Muscle of back (tissue), 13 donors: ENCODE measurements at places on chromosomes 2 and 18. TPM values are rescaled to one million over a fixed set of nuclear protein-coding genes. Genes with fewer than 3 reads are reported as not detected.

Gene IL1RL1
- 0.90 TPM for polyA plus RNA-seq

Gene SKOR2
- polyA plus RNA-seq = not detected

Gene CXCR2
- not detected for polyA plus RNA-seq

Gene PSMA8
- polyA plus RNA-seq = not detected

Gene PNPT1
- polyA plus RNA-seq = 21.4 TPM

DNA sequence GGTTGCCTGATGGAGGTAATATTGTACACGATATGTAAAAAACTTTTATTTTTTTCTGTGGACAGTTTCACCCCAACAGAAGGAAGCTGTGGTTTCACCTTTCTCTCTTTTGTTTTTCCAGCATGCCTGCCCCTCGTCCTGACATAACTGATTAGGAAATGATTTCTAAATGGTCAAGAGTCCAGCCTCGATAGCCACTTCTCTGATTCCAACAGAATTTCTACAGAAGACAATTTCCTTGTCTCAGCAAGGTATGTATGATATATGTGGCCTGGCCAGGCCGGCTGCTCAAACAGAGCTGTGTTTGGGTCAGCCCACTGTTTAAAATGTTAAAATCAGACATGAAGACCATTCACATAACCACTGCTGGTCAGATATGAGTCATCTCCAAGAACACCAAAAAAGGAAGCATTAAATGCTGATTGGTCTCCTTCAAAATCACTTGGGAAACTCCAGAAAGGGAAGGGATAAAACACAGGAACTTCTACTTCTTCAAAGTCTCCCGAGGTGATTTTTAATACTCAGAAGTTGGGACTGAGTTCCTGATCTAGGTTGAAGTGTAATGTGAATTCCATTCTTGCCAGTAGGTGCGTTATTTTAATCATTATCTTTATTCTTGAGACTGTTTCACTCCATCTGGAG lies 22.3 kb downstream of the ATP8B1 start:
- no peak for DNase-seq

GRCh38 chr2:46230115-46230571 lies 67.1 kb upstream of the EPAS1 start:
- DNase-seq = no peak

DNA sequence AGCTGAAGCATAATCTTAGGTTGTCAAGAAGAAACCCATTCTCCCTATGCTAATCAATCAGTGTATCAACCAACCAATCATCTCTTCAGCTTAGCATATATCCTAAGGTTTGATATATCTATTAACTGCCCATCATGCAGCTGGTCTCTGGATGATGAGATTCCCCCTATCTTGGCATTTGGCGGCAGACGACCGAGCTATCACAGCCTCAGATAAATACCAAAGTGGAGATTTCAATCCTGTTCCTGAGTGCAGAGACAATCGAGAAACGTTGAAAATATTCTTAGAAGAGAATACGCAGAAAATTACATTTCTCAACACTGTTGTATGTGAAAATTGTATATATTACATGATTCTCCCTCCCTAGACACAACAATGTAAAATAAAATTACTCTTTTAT lies 259.0 kb upstream of the SIX3 start:
- DNase-seq = no peak

DNA sequence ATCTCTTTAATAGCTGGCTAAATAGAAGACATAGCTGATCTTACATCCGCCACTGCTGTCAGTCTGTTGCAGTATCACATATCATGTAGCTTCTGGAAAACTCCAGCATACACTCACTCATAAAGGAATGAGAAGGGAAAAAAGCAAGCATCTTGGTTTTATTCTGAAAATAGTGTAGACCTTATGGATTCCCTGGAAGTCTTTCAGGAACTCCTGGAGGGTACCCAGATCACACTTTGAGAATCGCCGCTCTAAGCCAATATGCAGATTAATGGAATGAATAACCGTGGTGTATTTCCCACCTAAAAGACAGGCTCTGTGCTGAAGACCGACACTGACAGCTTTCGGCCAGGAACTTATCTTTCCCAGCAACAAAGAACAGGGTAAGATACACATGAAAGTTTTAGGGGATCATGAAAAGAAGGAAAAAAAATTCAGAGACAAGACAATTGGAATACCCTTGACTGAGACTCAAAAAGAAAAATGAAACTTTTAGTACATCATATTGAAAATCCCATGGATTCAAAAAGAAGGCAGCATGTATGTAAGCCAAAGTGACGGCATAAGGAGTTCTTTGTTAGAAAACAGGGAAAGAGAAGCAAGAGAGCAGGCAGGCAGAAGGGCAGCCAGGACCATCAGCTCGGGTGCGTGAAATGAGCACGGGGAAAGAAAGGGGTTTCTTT lies 56.4 kb upstream of the SEC11C start:
- no peak for DNase-seq

- DNase-seq = no peak
Observed at GRCh38 chr2:203835420-203835819, 32.2 kb upstream of the CTLA4 start.

DNA sequence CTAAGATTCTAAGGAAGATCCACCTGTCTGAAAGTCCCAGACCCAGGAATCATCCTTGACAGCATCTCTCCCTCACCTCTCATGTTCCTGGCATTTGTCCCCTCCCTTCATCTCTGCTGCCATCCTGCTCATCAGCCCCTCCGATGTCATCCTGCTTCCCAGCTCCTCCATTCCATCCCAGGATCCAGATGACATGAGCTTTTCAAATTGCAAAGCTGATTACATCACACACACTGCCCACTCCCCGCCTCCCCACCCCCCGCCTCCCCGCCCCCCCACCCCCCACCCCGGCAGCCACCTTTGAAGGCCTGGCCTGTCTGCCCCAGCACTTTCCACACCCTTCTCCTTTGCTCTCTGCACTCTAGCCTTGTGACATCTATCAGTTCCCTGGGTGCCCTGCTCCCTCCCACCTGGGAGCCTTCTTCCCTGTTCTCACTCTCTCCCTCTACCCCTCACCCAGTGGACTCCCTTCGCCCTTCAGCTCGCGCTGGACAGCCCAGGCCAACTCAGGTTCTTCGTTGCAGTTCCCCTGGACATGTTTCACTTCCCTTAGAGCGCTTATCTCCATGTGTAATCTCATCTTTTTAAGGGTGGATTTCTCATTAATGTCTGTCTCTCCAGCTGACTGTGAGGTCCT lies 61.6 kb downstream of the DNMT3A start:
- DNase-seq = no peak

DNA sequence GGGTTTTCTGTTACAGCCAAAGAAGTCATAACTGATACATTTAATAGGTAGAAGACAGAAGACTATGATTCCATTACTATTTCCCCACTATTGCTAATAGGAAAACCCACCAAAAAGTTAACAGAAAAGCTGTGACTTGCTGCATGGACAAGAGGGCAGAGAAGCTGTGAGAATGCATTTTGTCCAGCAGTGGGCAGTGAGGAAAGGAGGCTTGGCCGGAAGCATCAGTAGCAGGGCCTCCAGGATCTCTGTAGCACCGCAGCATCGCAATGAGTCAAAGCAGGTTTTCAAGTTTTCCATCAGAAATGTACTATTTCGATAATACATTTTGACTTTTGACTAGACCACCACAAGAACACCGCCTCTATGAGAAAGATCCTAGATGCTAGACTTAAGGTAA lies 24.9 kb downstream of the MYO5B start:
- no peak for DNase-seq

DNA sequence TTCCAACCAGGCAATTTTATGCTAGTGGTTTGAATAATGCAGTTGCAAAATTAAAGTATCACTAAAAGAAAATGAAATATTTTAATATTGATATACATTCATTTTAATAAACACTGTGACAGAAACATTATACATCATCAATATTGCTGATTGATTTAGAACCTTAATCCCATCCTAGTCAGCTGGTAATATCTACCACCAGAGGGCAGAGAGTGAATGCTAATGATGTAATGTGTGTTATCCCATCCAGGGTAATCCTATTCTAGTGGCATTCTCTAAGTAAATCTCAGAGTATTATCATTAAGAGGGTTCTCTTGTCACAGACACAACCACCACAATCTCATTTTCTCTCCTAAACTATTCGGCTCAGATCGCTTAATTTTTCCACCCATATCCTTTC lies 477.4 kb downstream of the CPS1 start:
- DNase-seq = peak; percentile 9

GRCh38 chr2:10362898-10363454 lies 60.3 kb downstream of the HPCAL1 start:
- DNase-seq = no peak

DNA sequence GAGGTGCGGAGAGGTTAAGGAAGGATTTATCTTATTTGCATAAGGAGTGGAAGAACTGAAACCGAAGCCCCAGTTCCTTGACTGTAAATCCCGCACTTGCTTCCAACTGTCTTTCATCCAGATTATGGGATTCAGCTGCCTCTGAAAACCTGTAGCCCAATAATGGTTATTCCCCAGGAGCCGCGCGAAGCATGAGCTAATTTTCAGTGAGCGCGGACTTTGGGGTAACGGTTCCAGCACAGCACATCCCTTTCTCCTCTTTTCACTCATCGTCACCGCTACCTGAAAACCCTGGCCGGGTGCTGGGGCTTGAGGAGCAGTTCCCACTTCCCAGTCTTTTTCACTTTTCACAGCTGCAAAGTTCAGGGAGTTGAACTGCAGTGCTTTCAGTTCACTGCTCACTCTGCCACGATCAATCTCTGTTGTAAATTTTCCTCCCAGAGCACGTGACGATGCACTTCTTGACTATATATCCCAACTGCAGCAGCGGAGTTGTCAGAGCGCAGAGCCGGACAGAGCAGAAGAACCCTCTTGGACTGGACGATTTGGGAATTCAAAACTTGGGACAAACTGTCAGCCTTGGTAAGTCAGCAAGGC lies at the start of gene KCNE4:
KCNE4 (plus strand) TSS at position 498 of the 597 bp plus-strand sequence. CDS start 641 bp downstream, outside the sequence.
- peak; percentile 85 for DNase-seq

GRCh38 chr2:204205538-204205937 lies 269.0 kb downstream of the ICOS start:
- no peak for DNase-seq

- no peak for DNase-seq
Observed at GRCh38 chr18:25434745-25435144, 82.8 kb upstream of the ZNF521 start.

GRCh38 chr2:128275498-128276045 lies 43.1 kb downstream of the HS6ST1 start:
- DNase-seq = no peak

DNA sequence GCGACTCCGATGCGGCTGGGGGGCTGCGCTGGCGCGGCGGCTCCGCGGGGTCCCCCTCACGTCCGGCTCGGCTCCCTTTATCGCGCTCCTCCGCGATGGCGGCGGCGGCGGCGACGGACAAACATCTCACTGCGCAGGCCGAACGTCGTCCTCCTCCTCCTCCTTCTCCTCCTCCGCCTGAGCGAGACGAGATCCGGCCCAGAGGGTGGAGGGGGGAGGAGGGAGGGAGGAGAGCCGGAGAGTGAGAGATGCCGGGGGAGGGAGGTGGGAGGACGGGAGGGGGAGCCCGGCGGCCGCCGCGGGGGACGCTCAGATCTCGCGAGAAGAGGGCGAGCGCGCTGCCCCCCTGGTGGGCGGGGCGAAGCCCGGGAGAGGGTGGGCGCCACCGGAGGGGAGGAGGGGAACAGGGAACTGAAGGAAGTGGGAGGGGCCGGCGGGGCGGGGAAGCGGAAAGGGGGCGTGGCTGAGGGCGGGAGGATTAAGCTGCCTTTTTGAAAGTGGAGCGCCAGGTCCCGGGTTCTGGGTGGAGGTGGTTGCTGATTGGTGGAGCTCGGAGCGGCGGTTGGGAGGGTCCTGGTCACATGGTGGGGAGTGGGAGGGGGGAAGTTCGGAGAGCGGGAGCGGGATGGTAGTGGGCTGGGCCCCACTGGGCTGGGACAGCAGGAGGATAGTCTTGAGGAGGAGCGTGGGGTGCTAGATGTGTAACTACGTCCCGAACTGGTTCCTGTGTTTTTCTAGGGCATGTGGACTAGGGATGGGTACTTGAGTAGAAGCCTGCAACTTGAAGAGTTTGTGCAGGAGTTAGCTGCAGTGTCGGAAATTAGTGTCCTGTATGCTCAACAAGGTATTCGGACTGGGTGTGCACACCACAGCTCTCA lies at the start of gene CUL3:
CUL3 (minus strand) TSS at position 153 of the 878 bp plus-strand sequence. CDS start 354 bp downstream, outside the sequence.
- peak; percentile 99 for DNase-seq

DNA sequence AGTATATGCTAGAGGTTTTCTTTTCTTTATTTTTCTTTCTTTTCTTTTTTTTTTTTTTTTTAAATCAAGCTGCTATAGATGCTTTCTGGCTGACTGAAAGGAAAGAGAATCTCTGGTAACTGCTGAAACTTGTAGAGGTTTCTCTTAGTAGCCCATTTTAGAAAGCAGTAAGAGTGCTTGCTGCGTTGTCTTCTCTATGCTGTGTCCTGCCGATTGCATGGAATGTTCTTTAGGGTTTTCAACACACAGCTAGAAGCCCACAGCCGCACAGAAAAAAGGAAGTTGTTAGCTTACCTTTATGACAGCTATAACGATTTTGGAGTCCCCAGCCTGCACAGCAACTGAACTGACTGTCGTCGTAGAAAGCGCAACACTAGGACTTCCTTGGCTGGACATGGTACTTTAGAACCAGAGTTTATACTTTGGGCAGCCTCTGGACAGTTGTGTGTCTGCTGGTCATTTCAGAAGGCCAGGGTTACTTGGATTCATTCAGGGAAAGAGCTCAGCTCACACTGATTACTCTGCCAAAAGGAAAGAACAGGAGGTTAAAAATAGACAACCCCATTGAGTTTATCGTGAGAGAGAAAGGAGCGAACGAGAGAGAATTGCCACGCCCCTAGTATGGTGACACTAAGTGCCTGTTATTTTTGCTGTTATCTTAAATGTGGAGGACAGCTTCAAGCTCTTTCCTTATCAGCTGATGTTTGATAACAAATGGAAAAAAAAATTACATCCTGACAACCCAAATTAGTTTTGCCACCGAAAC lies at the start of gene CCDC141:
CCDC141 (minus strand) TSS at position 592 of the 766 bp plus-strand sequence; CDS start at position 396, 196 bp downstream.
- peak; percentile 66 for DNase-seq

DNA sequence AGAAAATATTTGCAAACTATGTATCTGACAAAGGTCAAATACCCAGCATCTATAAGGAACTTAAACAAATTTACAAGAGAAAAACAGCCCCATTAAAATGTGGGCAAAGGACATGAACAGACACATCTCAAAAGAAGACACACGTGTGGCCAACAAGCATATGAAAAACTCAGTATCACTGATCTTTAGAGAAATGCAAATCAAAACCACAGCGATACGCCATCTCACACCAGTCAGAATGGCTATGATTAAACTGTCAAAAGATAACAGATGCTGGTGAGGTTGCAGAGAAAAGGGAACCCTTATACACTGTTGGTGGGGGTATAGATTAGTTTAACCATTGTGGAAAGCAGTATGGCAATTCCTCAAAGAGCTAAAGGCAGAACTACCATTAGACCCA lies 64.3 kb upstream of the RBMS1 start:
- DNase-seq = no peak

DNA sequence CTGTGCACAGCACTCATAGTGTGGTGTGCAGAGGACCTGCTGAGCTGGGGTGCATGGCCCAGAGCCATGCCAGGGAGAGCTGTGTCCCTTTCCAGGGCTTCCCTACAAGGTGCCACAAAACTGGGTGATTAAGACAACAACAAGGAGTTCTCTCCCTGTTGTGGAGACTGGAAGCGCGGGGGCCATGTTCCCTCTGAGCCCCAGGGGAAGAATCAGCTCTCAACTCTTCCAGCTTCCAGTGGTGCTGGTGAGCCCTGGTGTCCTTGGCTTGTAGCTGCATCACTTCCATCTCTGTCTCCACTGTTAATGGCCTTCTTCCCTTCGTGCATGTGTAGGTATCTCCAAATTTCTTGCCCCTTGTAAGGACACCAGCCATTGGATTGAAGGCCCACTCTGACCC lies 73.3 kb downstream of the CABLES1 start:
- no peak for DNase-seq

- DNase-seq = no peak
Observed at GRCh38 chr2:46125798-46126197, 171.4 kb upstream of the EPAS1 start.
